Fibroblast of the conjunctiva (primary cell): ENCODE measurements at places on chromosomes 5 and 9.

- DNase-seq, result no peak
Observed at GRCh38 chr5:134547999-134548658, 22.7 kb downstream of the JADE2 start.

GRCh38 chr5:139759219-139759721 is 36.3 kb upstream of the PSD2 start:
- no peak for DNase-seq

DNA sequence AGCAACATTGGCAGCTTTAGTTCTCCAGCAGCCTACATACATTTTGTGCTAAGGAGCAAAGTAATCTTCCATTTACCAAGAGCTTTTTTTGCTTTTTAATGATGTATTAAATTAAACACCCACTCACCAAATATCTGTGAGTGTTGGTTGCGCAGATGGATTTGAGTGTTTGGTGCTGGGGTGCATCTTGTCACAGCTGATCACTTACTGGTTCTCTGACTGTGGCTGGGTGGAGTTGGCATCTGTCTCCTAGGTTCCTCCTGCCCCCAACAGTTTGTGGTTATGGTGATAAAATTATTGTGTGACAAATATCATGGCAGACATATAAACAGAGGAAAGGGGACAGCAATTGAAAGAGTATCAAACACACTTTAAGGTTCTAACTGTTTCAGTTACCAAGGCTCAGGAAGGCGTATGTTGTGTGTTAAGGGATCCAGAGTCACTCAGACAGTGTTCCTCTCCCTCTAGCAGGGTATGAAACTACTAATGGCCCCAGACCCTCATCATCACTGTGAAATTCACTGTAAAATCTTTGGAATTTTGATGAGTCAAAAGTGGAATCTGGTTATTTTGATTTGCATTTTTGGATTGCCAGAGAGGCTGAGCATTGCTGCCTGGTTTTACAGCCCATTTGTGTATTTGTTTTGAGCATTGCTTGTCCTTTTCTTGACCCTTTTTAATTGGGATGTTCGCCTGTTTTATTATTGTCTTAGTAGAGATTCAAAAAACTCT is 81.7 kb downstream of the PDE8B start:
- DNase-seq, result no peak

DNA sequence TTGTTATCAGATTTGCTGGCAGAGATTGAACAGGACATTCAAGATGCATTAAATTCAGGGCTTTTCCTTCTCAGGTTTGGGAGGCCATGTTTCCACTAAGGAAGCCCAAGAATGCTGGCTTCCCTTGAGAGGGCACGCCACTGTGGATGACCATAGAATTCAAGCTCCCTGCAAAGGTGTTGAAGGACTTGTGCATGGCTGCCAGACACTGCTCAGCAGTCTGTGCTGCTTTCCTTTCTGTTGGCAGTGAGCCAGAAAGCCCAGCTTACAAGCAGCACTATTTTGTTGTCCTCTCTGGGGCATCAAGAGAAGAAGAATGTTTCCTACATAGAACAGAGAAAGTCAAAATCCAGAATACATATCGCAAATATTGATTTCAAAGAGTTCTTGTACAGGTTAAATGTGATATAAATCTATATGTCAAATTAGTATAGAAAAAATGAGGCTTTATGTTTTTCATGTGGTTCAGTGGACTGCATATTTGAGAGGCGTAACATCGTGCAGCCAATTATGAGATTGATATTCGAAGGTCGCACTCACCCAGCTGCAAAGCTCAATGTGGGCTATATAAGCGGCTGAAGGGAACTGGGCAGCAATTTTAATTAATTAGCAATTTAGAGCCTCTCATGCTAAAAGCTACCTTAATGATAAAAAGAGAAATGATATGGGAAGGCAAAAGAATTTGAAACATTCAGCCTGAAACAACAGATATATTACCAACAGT is 103.1 kb upstream of the ISL1 start:
- no peak for DNase-seq

DNA sequence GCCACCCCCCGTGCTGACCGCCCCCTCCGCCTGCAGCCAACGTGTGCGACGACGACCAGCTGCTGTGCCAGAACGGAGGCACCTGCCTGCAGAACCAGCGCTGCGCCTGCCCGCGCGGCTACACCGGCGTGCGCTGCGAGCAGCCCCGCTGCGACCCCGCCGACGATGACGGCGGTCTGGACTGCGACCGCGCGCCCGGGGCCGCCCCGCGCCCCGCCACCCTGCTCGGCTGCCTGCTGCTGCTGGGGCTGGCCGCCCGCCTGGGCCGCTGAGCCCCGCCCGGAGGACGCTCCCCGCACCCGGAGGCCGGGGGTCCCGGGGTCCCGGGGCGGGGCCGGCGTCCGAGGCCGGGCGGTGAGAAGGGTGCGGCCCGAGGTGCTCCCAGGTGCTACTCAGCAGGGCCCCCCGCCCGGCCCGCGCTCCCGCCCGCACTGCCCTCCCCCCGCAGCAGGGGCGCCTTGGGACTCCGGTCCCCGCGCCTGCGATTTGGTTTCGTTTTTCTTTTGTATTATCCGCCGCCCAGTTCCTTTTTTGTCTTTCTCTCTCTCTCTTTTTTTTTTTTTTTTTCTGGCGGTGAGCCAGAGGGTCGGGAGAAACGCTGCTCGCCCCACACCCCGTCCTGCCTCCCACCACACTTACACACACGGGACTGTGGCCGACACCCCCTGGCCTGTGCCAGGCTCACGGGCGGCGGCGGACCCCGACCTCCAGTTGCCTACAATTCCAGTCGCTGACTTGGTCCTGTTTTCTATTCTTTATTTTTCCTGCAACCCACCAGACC is 80.2 kb downstream of the NTNG2 start:
- no peak for DNase-seq
